ENCODE measurements at places on chromosomes 6 and 20.

- no peak for DNase-seq
Observed at GRCh38 chr6:2714111-2714895, 36.4 kb downstream of the MYLK4 start.

DNA sequence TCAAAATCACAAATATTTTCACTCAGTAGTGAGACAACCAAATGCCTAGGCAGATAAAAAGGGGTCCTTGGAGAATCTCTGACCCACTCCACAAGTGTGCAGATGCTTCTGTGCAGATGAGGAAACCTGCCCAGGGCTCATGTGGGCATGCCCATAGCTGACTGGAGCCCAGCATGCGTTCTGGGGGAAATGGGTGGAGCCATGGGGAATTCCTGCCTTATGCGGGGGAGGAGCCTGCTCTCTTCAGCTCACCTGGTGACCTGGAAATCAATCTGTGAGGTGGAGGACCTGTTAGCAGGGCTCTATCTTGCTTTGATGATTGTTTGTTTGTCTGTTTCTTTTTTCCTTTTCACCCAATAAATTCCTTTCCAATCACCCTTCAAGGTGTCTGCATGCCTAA is 23.4 kb upstream of the PLN start:
- no peak for DNase-seq

GRCh38 chr6:107690643-107691061 is 133.5 kb downstream of the SCML4 start:
- no peak for DNase-seq

GRCh38 chr20:2451939-2452732 is 18.5 kb downstream of the SNRPB start:
- DNase-seq, result peak; percentile 59

- DNase-seq, result no peak
Observed at GRCh38 chr6:168331058-168331457, 11.5 kb upstream of the DACT2 start.

All from activated gamma-delta T cell treated with Interleukin-2 at 50 U/mL for 16 hours (primary cell).